Activated T-cell treated with anti-CD3 and anti-CD28 coated beads, Interleukin-2, amount 50 U/mL, for 4 hours (primary cell): ENCODE measurements at places on chromosomes 1 and 21. TPM values are rescaled to one million over a fixed set of nuclear protein-coding genes. Genes with fewer than 3 reads are reported as not detected.
A peak's percentile ranks its signal among the peaks of the same experiment; 100 is the strongest.

DNA sequence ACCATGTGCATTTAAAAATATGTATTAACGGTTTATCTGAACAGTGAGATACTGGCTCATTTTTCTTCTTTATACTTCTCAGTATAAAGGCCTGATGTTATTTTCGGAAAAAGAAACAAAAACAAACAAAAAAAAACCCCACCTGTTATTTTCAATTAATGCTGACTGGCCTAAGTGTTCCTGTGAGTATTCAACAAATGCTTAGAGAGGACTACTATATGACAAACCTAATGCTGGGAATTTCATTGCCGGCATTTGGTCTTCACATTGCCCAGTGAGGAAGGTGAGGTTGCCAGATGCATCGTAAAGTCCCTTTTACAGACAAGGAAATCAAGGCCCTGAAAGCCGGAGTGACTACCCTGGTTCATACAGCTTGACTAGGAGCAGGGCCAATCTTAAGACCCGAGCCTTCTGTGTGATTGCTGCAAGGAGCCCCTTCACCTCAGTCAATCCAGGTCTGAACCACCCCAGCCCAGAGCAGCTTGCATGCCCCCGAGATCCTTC lies 599 bp downstream of the MRPL24 start:
- no peak for DNase-seq

- peak; percentile 48 for DNase-seq
These were observed 105.3 kb upstream of the HNRNPU start for GRCh38 chr1:244969355-244970235.

GRCh38 chr1:30028939-30029338 lies 694.4 kb downstream of the MATN1 start:
- DNase-seq, result no peak

- DNase-seq, result no peak
These were observed 33.0 kb upstream of the LRIG2 start for GRCh38 chr1:113040041-113040440.

- peak; percentile 6 for DNase-seq
These were observed 389.9 kb downstream of the SMYD3 start for GRCh38 chr1:246117066-246117791.

DNA sequence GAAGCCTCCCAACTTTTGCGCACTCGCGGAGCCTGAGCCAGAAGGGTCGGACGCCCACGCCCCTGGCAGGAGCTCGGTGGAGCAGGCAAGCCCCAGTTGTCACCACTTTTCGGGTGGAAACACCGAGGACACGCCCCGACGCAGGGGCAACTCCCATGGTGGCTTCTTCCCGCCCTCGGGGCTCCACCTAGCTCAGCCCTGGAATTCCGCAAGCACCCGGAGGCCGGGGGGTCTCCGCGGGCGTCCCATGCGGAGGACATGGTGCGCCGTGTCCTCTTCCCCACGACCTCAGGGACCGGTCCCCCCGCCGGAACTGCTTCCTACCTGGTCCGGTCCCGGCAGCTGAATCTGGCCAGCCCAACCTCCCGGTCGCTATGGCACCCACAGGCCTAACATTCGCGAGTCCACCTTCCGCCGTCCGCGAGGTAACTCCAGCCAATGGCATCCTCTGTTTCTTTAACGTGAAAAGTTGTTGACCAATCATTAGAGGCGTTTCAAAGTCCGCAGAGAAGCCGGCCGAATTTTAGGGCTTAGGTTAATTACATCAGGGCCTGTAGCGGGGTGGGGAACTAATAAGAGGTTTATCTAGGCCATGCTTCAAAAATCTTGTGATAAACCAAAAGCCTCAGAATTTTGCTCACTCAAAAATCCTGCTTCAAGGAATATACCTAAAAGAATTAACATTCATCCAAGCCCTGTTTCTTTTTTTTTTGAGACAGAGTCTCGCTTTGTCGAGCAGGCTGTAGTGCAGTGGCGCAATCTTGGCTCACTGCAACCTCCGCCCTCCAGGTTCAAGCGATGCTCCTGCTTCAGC lies at the start of gene STPG1:
TSS of gene STPG1 (minus strand) at position 433 of the 814 bp plus-strand sequence. CDS start 12,394 bp downstream, outside the sequence.
- peak; percentile 64 for DNase-seq

DNA sequence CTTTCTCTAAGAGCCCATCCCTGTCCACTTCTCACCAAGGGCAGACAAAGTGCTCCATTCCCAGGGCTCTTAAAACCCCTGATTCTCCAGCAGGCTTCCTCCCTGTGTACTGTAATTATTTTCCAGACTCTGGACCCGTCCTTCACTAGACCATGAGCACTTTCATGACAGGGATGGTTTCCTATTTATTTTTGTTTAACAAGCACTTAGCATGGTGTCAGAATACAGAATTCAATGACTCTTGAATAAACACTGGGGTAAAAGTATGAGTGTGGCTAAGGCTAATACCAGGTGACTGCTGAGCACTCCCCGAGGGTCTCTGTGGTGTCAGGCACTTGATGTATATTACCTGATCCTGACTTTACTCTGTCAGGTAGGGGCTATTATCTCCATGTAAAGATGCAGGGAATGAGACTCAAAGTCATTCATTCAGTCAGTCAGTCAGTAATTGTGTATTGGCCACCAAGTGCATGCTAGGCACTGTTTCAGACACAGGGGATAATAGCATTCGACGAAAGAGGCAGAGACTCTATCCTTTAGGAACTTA lies 47.2 kb downstream of the C1orf21 start:
- no peak for DNase-seq

DNA sequence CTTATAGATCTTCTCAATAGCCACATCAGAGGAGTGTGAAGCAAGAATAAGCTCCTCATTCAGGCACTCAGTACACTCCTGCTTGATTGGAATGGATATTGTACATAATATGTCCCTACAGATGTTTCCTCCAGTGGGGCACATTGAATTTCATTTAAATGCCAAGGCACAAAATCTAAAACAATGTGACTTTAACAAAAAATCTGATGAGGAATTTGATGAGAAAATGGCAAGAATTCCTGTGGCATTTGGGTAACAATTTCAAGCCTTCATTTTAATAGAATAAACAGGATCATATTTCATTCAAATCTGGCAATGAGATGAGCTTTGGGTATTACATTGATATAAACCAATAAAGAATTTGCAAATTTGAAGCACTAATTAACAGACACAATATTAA lies 307.7 kb upstream of the PKN2 start:
- DNase-seq, result no peak

GRCh38 chr1:162476620-162477019 lies 21.0 kb upstream of the UHMK1 start:
- no peak for DNase-seq

ESRRG gene
- total RNA-seq, result not detected

NCAM2 gene
- not detected for total RNA-seq

INAVA gene
- 0.13 TPM for total RNA-seq

OR6N1 gene
- total RNA-seq, result not detected
